H9 (cell line): ENCODE measurements at places on chromosomes 1 and 21. TPM values are rescaled to one million over a fixed set of nuclear protein-coding genes. Genes with fewer than 3 reads are reported as not detected.

GRCh38 chr1:33698361-33699035, 165.4 kb upstream of the HMGB4 start:
- no peak for DNase-seq

GRCh38 chr1:63363014-63363413, 4.4 kb upstream of the ALG6 start:
- no peak for DNase-seq

GRCh38 chr1:228812961-228813360, 77.7 kb downstream of the RHOU start:
- no peak for DNase-seq

DNA sequence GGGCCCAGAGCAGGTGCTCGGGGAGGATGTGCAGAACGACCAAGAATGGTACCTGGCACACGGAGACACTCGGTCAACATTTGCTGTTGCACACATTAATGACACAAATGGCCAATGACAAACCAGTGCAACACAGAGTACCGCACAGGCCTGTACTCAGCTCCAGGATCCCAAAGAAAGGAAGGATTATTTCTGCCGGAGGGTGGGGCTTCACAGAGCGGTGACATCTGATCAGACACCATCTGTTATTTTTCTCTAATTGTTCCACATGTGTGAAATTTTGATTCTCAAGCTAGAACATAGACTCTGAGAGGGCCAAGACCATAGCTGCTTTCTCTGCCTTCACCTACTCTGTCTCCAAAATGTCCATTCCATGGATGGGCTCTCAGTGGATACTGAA, 100.4 kb downstream of the MRPL37 start:
- no peak for DNase-seq

- no peak for DNase-seq
Measured at GRCh38 chr21:44602463-44602850, 2.1 kb downstream of the KRTAP10-7 start.

DNA sequence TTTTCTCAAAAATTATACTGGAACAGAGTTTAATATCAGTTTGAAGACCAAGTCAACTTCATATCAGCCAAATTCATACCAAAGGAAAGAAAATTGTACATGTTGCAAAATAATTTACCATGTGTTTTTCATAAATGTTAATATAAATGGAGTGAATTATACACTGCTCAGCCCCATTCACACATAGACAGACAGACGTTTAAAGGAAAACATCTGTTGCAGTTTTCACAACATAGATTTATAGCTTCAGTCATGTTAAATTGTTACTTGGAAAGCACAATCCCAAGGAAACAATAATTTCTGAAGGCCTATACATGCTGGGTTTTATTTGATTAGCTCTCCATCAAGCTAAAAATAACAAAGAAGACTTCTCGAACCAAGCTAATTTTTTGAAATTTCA, 27.8 kb upstream of the HYI start:
- DNase-seq, result no peak

DNA sequence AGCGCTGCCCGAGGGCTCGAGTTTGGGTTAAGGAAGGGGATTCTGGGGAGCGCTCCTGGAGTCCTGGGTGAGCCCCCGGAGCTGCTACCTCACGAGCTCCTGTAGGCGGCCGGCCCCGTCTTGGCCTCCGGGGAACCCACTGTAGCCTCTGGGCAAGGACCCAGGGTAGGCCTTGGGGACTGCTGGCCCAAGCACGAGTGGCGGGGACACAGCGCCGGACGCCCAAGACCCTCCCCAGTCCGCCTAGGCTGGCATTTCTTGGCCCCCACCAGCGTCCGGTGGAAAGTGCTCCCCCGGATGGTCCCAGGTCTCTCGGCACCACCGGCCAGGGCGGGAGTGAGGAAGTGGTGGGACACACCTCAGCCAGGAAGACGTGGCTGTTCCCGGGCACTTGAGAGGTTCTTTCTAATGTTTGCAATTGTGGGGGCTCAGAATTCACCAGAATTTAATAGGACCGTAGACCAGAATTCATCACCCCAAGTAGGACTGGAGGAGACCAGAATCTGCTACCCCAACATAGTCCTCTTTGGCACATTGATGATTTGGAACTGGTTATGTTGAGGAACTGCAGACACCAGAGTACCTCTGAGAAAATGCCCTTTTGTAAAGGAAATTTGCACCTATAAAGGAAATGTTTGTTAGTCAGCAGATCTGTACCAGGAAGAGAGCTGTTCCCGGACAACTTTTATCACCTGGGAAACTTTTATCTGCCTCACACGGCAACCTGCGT, 622 bp upstream of the TMPRSS2 start:
- no peak for DNase-seq

DNA sequence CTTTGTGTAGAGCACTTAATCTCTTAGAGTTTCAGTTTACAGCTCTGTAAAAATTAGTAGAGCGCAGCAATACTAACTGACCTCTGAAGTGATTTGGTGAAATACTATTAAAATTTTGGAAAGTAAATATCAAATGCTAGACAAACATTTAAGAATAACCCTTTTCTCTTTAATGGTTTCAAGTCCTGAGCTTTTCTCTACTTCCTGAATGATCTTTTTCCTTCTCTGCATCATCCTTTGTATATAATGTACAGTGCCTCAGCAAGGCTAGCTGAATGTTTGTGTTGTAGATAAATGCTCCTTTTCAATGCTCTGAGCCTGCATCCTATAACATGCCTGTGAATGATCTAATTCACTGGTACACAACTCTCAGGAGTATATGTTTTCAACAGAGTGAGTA, 272.9 kb downstream of the ADGRL2 start:
- no peak for DNase-seq

- DNase-seq, result no peak
Measured at GRCh38 chr1:54390655-54391054, 15.5 kb downstream of the SSBP3 start.

DNA sequence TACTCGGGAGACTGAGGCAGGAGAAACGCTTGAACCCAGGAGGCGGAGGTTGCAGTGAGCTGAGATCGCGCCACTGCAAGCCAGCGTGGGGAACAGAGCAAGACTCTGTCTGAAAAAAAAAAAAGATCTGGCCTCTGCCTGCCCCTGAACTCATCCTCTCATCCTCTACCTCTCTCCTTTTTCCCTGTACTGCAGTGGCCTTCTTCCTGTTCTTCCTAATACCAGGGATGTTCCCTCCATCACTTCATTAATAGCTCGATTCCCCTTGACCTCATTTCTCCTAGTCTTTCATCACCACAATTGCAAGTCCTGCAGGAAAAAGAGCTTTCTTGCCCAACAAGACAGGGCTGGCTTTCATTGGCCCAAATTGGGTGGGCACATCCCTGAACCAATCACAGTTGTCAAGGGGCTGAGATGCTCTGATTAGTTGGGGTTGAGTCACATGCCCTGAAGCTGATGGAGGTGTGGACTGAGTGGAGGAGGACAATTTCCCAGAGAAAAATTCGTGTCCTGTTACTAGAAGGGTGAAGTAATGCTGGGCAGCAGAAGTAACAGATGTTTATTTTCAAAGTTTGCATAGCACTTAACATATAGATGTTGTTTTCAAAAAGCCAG, 86.8 kb upstream of the PUM1 start:
- no peak for DNase-seq

GRCh38 chr1:195872376-195872775, 735.9 kb downstream of the KCNT2 start:
- no peak for DNase-seq

DNA sequence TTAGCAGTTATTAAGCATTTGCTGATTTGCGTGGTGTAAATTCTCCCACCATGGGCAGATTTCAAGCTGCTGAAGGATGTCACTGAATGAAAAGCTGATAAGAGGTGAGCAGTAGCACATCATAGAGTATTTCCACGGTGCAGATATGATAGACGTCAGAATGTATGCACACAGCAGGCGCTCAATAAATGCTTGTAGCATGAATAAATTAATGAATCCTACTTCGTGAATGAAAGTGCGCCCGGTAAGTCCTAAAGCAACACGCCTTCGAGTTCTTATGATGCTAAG, 510 bp upstream of the UBIAD1 start:
- DNase-seq, result no peak

DNA sequence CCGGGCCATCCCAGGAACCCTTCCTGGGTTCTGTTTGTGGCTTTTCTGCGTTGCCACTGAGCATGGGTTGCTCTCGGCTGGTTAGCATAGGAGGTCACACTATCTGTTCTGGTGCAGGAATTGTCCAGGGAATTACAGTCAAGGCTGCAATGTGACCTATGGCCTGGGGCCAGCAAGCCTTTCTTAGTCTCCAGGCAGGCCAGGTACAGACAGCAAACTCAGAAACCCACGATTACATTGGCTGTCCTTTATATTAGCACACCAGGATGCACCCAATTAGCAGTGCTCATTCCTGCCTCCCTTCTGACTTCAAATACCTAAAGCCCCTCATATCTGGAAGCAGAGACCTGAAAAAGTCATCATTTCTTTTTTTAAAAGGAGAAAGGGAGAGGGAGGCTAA, 55.2 kb downstream of the CD247 start:
- DNase-seq, result no peak

DNA sequence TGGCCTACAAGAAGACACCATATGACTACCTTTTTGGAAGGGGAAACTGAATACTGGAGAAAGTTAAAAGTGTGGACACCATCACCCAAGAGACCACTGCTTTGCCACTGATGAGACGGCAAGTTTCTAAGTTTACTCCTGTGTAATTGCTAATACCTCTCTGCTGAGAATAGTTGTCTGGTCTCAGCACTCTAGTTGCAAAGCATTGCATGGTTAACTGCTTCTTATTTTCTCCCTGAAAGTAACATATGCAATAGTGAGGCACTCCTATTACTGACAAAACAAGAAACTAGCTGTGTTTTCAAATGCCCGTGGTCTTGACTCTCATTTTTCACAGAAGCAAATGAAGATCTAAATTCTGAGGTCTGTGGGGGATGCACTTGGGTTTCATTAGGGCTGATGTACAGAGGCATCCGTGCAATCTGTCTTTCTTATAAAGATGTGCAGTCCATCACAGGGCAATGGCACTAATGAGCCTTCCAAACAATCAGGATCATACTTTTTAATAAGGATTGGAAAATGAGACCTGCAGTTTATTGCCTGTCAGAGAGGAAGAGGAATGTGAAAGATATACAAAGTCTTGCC, 62.9 kb downstream of the IFI44 start:
- no peak for DNase-seq

GRCh38 chr1:1082776-1083415, 8.8 kb upstream of the RNF223 start:
- no peak for DNase-seq

DNA sequence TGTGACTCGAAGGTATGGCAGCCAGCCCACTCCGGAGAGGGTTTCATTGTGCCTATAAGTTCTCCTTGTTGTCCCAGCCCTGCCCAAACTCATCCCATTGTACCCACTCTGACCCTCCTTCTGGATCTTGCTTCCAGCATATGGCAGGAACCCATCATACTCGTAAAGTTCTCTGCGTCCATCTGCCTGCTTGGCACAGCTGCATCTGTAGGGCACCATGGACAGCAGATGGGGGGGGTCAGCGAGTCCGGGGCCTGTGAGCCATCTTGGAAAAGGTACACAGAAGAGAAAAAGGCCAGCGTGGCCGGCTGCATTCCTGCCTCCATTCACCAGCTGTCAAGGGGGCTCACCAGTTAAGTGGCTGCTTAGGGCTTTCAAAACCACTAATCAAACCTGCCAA, 94.9 kb upstream of the IGSF21 start:
- DNase-seq, result no peak

- no peak for DNase-seq
Measured at GRCh38 chr1:65360648-65361047, 51.3 kb downstream of the DNAJC6 start.

GRCh38 chr1:80211691-80212380, 1205.3 kb upstream of the ADGRL4 start:
- no peak for DNase-seq

The CDC42SE1 gene
- 83.9 and 87.3 TPM in 2 replicates for total RNA-seq

The NKAIN1 gene
- 24.0 and 25.6 TPM in 2 replicates for total RNA-seq

The NR5A2 gene
- total RNA-seq, result 4.7 and 4.8 TPM in 2 replicates

The AKNAD1 gene
- not detected in 2 replicates for total RNA-seq

The DYNLT5 gene
- 0.83 and 0.86 TPM in 2 replicates for total RNA-seq

The TGFBR3 gene
- 2.4 and 3.6 TPM in 2 replicates for total RNA-seq

The IL22RA1 gene
- 0.13 TPM in 1 of 2 replicates, not detected in the other for total RNA-seq

The TNFRSF4 gene
- total RNA-seq, result 0.24 and 0.33 TPM in 2 replicates

The VANGL1 gene
- total RNA-seq, result 13.5 and 13.6 TPM in 2 replicates

The RHD gene
- total RNA-seq, result 1.3 and 1.6 TPM in 2 replicates

The CHI3L2 gene
- total RNA-seq, result not detected in 2 replicates

The EXO1 gene
- total RNA-seq, result 43.2 and 43.7 TPM in 2 replicates
